ENCODE measurements at places on chromosomes 3 and 15. TPM values are rescaled to one million over a fixed set of nuclear protein-coding genes. Genes with fewer than 3 reads are reported as not detected.
A peak's percentile ranks its signal among the peaks of the same experiment; 100 is the strongest.

The THAP10 gene
- total RNA-seq, result 4.2 TPM

GRCh38 chr3:76310089-76310488 lies 524.7 kb upstream of the ZNF717 start:
- no peak for DNase-seq

DNA sequence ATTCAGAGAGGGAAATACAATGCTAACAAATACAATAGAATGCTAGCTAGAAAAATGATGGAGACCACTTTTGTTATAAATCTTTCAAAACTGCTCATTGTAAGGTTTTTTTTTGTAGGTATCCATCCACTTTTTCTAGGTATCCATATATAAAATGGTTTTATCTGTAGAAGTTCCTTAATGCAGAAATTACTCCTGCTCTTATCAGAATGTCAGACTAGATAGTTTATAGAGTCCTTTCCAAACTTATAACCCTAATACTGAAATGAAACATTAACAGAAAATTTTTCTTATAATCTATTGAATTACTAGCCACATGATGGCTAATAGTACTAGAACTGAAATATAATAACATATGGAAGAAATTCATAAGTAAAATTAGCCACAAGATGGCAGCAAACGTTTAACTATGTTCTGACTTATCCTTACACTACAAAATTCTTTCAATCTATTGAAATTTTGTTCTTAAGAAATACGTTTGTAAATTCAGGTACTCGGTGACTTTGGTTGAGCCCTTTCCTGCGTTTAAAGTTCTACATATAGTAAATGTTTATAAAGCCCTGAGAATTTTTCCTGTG lies 58.5 kb downstream of the ECT2 start:
- DNase-seq, result no peak

- DNase-seq, result no peak
These were observed 64.6 kb downstream of the MYO5A start for GRCh38 chr15:52464040-52464439.

DNA sequence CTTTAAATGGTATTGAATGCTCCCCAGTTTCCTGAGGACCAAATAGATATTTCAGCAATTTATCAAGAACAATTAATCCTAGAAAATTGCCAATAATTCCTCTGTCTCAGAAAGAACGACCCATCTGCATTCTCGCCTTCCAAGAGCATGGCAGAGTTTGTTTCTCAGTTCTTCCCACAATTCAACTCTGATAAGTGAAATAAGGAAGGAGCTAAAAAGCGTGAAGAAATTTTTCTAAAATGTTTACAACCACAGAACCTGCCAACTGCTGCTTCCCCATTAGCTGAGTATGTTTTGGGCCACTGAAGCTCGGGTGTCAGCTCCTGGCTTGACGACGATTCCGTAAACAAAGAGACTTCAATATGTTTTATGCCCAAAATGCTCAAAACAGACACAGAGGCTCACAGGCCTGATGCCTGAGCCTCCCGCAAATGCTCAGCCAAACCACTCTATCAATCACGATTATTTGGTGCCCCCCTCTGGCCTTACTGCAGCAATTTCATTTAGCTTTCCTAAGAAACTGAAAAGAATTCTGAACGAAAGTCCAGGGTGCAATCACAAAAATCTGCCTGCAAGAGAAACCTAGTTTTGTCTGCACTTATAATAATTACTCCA lies 259.2 kb upstream of the CCDC54 start:
- DNase-seq, result peak; percentile 70

The DISP2 gene
- 1.0 TPM for total RNA-seq

The LRRIQ4 gene
- total RNA-seq, result not detected

The NPAP1 gene
- total RNA-seq, result 0.08 TPM
